ENCODE measurements at places on chromosomes 4 and X. TPM values are rescaled to one million over a fixed set of nuclear protein-coding genes. Genes with fewer than 3 reads are reported as not detected.
A peak's percentile ranks its signal among the peaks of the same experiment; 100 is the strongest.

- DNase-seq = no peak
Measured at GRCh38 chr4:38411092-38411491, 252.9 kb upstream of the KLF3 start.

GRCh38 chr4:73856518-73856917 is 3.4 kb downstream of the PF4V1 start:
- DNase-seq = no peak

GRCh38 chr4:124590480-124590879 is 122.1 kb downstream of the ANKRD50 start:
- DNase-seq = no peak

- DNase-seq = no peak
Measured at GRCh38 chrX:115452251-115452650, 108.7 kb upstream of the PLS3 start.

DNA sequence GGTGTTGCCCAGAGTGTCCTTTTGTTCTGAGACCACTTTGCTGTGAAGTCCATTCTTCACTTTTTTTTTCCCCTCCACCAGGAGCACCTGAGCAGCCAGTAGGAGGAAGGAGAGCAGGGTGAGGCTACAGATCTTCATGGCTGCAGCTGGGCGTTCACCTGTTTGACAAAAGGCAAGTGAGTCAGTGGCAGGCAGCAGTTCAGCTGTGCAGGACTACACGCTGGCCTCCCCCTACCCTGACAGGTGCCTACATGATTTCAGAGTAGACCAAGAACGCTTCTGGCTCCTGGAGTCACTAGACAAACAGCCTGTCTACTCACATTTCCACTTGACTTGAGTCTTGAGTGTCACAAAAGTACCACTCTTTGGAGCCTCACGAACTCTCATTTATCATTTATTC is 2.0 kb downstream of the FGFBP1 start:
- no peak for DNase-seq

DNA sequence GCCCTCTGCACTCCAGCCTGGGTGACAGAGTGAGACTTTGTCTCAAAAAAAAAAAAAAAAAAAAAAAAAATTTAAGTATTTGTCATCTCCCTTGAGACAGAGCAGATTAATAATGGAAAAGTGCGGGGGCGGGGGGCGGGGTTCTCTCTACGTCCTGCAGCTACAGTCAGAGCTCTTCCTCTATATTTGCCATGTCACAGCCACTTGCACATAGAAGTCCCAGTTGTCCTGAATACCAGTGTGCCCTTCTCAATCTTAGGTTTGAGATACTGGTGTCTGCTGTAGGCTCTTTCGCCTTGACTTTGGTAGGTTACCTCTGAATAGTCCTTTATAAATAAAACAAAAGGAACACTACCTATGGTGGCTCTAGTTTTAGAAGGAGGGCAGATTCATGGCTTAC is 237.8 kb upstream of the PGRMC2 start:
- DNase-seq = no peak

DNA sequence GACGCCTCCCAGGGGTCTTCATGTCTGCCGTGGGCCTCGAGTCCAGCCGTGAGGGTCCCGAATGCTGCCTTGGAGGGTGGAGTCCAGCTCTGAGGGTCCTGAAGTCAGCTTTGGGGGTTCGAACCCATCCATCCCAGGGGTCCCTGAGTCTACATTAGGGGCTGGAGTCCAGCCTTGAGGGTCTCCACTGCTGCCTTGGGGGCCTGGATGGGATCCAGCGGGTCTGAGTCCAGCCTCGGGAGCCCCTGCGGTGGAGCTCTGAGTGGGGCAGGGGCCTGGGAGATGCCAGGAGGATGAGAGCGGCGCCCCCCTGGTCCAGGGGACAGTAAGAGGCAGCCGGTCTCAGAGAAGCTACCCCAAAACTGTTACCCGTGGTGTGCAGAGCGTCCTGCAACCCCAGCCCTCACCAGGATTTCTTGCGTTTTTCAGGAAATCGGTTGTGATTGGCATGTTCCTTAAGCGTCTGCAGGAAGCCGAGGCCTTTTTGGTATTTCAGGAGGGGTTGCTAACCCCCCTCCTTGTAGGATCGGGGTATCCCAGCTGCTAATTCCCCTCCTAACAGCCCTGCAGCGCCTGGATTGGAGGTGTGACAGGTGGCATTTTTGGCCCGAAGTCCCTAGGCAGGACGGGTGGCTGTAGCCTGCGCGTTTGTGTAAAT is 1.7 kb upstream of the GTPBP6 start:
- no peak for DNase-seq

GRCh38 chr4:14552119-14552518 is 450.2 kb upstream of the CPEB2 start:
- DNase-seq = no peak

DNA sequence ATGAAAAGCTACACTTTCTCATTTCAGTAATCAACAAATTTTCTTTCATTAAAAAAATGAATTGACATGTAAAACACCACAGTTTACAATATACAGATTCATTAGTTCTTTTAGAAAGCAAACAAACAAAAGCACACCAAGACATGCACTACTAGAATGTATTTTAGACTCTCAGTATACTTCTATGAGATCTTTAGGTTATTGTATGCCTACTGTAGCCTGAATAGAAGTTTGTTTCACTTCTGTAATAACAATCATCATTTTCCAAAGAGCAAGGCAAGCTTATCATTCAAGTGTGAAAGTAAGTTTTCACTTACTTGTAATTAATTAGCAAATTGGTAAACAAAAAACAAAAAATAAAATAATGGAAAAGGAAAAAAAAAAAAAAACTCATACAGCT is 24.9 kb downstream of the CXXC4 start:
- DNase-seq = no peak

DNA sequence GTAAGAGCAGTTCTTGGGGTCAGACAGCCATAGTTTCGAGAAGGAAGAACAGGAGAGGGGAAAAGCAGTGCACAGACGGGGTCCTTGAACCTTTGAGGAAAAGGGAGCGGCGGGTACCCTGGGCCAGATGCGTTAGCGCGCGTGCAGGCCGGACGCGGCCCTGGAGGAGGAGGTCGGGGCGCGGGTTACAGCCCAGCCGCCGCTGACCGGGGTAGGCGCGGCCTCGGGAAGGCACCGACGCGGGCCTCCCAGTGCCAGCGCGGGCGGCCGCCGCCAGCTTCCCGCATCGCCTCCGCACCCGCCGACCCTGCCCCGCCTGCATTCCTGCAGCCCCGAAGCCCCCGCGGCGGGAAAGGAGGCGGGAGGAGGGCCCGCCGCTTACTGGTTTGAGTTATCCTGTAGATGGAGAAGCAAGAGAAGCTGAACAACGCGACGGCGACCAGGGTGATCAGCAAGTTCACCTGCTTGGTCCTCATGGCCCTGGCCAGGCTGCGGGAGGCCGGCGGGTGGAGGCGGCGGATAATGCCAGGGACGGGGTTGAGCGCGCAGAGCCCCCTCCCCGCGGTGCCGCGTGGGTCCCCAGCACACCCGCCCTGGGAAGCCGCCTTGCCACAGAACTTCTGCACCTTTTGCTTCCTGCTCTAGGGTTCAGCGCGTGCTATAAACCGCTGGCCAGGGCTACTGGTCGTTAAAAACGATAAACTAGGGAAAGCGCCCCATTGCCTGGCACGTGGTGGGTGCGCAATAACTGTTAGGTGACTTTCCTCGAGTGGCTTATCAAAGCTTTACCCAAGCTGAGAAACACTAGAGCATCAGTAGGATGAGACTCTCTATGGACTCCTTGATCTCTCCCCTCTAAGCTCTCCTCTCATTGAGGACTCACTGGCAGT is at the start of gene MGAT4D:
MGAT4D (minus strand) TSS at position 547 of the 890 bp plus-strand sequence; CDS start at position 476, 71 bp downstream.
- DNase-seq = no peak

- DNase-seq = peak; percentile 67
Measured at GRCh38 chrX:138756234-138756633, 44.7 kb upstream of the FGF13 start.

DNA sequence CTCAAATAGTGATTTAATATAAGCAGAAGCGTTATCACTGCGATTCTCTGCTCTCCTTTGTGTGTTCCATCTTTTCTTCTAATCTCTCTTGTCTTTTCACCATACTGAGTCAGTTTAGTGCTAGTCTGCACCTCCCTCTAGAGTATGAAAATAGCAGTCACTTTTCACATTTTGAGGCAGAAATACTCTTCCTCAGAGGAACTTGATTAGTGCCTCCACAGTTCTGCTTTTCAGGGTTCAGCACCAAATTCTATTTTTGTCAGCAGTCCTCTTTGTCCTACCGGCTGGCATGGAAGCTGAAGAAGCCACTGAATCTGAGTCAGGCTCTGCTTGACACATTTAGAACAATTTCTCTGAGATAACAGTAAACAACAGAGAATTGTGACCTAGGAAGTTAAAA is 49.7 kb upstream of the ANKRD17 start:
- DNase-seq = peak; percentile 0

DNA sequence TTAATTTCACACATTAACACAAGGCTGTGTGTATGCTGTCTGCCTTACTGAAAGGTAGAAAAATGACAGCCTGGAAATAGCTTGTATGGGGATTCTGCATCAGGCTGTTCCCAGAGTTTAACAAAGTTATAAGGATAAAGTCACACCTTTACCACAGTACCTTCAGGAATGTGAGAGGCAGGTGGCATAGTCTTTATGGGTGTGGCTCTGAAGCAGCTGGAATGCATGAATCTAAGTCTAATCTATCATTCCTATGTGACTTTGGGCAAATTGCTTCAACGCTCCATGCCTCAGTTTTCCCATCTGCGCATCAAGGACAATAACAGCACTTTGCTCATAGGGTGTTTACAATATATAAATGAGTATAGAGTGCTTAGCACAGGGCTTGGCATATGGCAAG is 84.2 kb upstream of the EGFL6 start:
- DNase-seq = no peak

DNA sequence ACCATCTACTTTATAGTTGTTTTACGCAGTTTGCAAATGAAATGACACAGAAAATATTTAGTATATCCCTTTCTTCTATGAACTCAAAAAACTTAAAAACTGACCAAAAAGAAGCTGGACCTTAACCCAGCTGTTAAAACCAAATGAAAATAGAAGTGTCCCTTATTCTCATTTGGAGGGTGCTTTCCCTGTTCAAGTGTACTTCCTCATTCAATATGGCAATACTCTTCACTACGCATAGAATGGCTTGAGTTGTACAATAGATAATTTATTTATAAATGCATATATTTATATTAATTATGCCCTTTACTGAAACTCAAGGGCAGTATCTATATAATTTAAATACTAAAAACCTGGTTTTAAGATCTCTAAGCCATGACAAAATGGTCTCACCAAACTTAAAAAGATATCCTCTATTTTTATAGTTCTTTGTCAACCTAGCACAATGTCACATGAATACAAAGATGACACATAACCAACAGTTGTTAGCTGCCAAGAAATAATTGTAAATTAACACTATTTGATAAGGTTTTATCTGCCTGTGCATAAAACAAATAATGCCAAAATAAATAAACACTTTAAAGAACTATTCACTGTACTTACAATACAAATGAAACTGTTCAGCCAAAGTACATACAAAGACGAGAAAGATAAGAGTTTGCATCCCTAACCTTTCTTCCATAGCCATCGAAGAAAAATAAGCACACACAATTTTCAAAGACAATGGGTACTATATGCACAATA is 25.2 kb downstream of the YTHDC1 start:
- no peak for DNase-seq

- no peak for DNase-seq
Measured at GRCh38 chrX:155330992-155331391, 3.4 kb downstream of the CLIC2 start.

GRCh38 chr4:127604949-127605709 is 27.6 kb upstream of the INTU start:
- peak; percentile 15 for DNase-seq

- no peak for DNase-seq
Measured at GRCh38 chr4:5891563-5892322, 1.1 kb downstream of the CRMP1 start.

GRCh38 chrX:12946838-12947544 is 27.9 kb upstream of the TMSB4X start:
- peak; percentile 67 for DNase-seq

- no peak for DNase-seq
Measured at GRCh38 chr4:96845819-96846218, 1005.9 kb downstream of the PDHA2 start.

DNA sequence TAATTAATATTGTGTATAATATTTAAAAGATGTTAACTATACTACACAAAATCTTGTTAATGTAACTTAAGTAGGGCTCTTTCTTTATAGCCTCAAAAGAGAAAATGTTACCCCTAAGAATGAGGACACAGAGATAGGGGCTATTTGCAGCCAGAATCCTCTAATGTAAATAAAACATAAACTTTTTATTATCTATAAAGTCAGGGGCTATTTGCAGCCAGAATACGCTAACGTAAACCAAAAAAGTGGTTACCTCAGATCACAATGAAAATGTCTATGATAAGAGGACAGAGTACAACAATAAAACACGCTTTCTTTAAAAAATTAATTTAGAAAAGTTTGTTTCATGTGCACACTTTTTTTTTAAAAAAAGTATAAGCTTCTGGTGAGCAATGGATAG is 229.9 kb upstream of the PITX2 start:
- no peak for DNase-seq

DNA sequence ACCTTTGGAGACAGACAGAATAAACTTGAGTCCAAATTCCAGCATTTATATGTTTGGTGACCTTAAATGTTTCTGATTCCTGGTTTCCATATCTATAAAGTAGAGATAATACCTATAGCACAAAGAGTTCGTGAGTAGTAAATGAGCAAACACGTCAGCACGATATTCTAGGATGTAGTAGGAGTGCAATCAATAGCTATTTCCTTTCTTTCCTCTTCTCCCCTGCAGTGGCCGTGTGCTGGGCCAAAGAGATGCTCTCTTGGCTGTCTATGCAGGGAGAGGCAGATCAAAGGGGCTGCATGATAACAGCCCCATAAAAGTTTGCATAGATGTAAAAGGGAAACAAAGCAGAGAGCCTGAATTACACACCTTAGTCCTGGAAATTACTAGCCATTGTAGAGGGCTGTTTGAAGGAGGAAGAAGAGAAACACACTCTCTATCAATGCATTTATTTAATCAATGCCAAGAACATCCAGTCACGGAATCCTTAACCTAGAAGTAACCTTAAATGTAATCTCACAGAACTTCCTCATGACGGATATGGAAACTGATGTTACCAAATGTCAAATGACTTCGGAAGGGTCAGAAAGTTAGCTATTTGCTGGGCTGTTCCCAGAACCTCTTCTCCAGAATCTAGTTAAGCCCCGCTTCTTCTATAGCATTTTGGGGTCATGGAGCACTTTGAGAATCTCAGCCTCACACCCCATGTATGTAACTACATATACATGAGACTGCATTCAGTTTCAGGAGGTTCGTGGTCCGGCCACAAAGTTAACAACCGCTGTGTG is 35.5 kb upstream of the PLAC8 start:
- DNase-seq = no peak

DNA sequence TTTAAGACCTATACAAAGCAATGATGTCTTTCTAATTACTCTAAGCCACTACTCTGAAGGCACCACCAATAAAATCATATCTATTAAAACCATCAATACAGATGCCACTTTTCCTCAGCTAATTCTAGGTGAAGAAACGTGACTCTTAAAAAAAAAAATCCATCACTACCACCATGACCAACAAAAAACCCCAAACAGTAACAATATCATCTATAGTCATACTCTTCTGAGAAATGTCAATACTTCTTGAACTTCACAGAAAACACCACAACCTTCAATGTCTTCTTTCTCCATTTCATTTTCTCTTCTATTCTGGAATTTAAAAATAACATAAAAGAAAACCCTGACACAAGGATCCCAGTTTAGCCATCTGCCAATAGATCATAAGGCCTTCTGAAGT is 35.7 kb downstream of the CASK start:
- DNase-seq = no peak

GRCh38 chrX:105461016-105461415 is 240.5 kb upstream of the TEX13A start:
- DNase-seq = no peak

The SLC38A5 gene
- polyA plus RNA-seq = not detected

The CT45A2 gene
- not detected for polyA plus RNA-seq

The TMSB15C gene
- polyA plus RNA-seq = 4.2 TPM

The TMEM131L gene
- polyA plus RNA-seq = 39.8 TPM

The SPATA4 gene
- polyA plus RNA-seq = not detected

All from muscle of arm (tissue), 14 donors.